ENCODE measurements at places on chromosomes 5 and 9.

- no peak for DNase-seq
Observed at GRCh38 chr5:58498340-58498942, 7.2 kb downstream of the GAPT start.

- DNase-seq = no peak
Observed at GRCh38 chr9:90860826-90861225, 59.2 kb downstream of the SYK start.

- no peak for DNase-seq
Observed at GRCh38 chr9:130341839-130342713, 76.5 kb downstream of the HMCN2 start.

DNA sequence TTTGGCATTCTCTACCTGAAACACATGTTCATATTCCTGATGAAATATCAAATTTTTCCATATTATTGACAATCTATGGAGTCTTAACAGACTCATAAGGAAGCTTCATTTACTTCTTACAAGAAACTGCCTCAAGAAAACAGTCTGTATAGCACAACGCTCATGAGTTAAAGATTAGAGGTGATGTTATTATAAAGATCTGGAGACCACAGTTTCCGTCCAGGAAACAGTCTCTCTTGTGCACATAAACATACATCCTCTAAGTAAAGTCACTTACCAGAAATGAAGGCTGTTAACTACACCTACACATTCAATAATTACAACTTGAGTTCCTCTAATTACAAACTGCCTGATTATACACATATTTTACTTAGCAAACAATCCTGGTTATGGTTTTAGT, 86.9 kb downstream of the RAPGEF6 start:
- no peak for DNase-seq

DNA sequence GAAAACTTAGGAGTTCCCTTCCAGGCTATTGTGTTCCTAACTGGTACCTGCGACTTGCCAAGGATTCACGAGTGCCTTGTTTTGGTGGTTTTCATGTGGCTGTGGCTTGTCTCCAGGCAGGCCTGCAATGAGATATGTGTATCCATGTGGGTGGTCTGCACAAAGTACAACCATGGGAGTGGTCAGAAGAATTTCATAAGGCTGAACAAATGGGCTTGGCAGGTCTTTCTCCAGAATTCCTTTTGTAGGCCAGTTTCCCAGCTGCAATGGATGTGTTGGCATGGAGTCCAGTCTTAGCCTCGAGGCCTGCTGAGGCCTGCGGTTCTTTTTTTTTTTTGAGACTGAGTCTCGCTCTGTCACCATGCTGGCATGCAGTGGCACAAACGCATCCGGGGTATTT, 28.8 kb upstream of the MELK start:
- DNase-seq = no peak

DNA sequence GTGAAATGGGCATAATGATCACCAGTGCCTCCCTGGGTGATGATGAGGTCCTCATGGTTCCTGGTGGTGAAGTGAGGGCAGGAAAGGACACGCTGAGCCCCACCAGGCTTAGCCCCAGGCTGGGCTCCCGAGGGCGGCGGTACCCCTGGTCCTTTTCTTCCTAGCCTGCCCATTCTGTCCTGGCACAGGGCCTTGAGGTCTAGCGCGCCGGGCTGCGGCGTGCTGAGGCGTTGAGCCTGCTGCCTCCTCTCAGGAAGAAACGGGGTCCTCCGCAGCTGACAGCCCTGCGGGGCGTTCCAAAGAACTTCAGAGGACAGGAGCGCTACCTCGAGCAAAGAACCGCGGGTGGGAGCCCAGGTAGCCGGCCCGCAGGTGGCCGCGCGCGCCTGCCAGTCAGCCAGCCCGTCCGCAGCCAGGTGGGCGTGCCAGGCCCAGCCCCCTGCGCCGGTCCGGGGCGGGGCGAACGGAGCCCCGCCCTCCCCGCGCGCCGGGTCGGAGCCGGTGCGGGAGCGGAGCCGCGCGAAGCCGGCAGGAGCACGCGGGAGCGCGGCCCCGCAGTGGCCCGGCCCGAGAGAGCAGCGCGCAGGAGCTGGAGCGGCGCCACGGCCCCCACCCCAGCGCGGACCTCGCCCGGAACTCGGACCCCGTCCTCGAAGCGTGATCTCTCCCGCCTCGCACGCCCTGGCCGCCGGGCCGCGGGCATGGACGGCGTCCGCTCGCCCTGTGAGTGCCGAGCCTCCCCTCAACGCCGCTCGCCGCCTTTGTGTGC, at the start of gene WNK2:
WNK2 (plus strand) TSS at position 477 of the 769 bp plus-strand sequence. CDS start 791 bp downstream, outside the sequence.
- no peak for DNase-seq

- DNase-seq = no peak
Observed at GRCh38 chr5:142803428-142804125, 33.4 kb downstream of the ARHGAP26 start.

- no peak for DNase-seq
Observed at GRCh38 chr5:170315154-170315553, 17.6 kb upstream of the LCP2 start.

DNA sequence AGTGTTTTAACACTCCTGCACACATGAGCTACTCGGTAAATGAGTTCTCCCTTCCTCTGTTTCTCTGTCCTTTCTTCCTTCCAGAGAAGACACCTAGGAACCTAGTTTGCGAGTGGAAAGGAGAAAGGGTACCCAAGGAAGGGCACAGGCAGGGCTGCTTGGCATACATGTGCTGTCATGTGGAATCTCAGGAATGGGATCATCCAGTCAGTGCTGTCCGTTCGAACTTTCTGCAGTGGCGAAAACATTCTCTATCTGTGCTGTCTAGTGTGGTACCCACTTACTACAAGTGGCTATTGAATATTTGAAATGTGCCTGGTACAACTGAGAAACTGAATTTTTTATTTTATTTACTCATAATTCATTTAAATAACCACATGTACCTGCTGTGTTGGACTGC, 28.0 kb downstream of the NLN start:
- DNase-seq = no peak

GRCh38 chr9:82513242-82513751, 524.7 kb downstream of the SPATA31D1 start:
- no peak for DNase-seq

DNA sequence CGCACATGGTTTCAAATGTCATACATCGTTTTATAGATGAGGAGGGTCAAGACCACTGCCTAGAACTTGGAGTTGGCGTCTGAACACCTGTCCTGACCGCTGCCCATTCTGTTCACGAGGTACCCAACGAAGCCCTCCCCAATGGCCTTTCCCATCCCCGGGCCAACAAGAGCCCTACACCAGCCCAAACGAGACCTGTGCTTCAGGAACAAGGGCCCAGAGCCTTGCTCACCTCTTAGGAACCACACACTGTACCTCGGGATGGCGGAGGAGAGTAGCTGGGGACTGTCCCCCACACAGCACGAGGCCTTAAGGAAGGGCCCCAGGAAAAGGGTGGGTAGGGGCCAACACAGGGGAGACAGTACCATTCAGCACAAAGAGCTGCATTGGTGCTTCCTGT, 3.0 kb downstream of the SURF6 start:
- DNase-seq = no peak

DNA sequence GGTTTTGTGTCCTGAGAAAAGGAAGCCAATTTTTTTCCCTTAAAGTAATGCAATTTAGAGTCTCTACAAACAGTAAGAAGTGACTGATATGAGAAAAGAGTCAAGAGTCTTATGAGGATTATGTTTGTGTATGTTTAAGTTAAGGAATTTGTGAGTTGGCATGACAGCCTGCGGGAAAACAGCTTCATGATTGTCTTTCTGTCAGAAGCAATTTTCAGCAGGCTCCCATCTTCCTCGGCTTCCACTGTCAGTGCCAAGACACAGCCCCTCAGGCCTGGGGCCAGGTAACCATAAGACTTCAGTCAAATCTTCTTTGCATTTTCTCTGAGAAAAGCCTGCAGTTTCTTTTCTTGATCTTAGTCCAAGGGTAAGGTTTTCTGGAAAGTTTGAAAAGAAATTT, 17.0 kb upstream of the SELENOP start:
- no peak for DNase-seq

GRCh38 chr9:96048104-96048955, 172.8 kb downstream of the ERCC6L2 start:
- no peak for DNase-seq

DNA sequence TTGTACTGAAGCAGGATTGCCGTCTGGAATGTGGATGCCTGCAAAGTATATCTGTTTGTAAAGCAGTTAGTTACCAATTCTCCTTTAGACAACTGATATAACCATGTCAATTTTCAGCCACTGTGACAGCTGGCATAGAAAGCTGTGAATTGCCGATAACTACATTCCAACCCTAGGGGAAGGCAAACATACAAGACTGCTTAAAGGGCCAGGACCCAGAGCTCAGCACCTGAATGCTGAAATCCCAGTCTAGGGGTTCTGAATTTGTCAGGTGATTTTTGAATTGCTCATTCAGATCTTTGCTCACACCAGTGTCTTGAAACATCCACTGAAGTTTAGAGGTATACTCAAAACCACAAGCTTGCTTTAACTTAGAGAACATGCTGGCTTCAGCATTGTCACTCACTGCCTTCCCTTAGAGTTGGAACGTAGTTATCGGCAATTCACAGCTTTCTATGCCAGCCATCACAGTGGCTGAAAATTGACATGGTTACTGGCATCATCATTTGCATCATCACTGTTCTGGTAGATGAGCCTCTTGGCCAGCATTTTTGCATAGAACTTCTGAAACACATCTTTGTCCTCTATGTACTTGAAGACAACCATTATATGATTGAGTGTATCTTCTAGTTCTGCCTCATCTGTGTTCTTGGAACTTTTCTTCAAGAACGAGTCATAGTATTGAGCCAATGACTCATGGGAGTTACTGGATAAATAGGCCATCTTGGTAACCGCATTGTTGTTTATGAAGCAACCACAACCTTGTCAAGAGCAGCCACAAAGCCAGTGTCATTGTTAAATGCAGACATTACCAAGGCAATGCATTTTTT, 82.1 kb downstream of the CCDC192 start:
- no peak for DNase-seq

- DNase-seq = no peak
Observed at GRCh38 chr9:37582548-37583157, 6.5 kb upstream of the FBXO10 start.

DNA sequence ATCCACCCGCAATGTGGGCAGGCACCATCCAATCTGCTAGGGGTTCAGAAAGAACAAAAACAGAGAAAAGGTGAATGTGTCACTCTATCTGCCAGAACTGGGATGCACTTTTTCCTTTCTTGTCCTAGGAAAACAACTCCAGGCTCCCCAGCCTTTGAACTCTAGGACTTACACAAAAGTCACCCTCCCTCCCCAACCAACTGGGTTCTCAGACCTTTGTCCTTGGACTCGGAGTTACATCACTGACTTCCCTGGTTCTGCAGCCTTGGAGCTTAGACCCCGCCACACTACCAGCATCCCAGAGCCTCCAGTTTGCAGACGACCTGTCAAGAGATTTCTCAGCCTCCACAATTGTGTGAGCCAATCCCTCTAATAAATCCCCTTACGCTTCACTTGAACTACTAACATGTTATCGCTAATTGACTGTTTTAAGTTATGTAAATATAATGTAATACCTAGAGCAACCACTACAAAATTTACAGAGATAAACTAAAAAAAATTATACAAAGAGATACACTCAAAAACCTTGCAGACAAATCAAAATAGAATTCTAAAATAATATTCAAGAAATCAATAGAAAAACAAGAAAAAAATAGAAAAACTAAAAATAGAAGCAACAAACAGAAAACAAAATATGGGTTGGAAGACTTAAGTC, 5.3 kb upstream of the UBLCP1 start:
- DNase-seq = no peak

DNA sequence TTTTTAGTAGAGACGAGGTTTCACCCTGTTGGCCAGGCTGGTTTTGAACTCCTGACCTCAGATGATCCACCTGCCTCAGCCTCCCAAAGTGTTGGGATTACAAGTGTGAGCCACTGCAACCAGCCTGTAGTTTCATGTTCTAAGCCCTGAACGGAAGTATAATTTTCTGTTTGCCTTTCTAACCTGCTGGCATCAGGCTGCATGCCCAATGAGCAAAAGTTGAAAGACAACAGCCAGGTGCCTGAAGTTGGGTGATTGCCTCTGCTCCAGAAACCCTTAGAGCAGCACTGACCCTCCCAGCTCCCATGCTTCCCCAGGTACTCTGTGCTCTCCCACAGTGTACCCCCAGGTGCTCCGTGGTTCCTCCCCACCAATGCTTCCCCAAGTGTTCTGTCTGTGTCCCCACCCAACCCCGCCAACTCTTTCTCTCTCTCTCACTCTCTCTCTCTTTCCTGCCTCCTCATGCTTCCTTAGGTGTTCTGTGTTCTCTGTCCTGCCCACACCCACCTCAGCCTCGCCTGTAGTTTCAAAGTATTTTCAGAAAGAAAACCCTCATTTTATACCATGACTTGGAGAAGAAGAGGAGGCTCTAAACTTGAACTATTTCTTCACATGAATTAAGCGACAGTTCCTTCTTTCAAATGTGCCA, 145.3 kb downstream of the SNCAIP start:
- no peak for DNase-seq

- no peak for DNase-seq
Observed at GRCh38 chr5:172447646-172448365, 6.5 kb downstream of the SH3PXD2B start.

- DNase-seq = no peak
Observed at GRCh38 chr9:37719526-37719925, 34.1 kb upstream of the TRMT10B start.

GRCh38 chr9:25224996-25225395, 453.2 kb downstream of the TUSC1 start:
- no peak for DNase-seq

- no peak for DNase-seq
Observed at GRCh38 chr9:91378695-91379127, 17.0 kb upstream of the AUH start.

DNA sequence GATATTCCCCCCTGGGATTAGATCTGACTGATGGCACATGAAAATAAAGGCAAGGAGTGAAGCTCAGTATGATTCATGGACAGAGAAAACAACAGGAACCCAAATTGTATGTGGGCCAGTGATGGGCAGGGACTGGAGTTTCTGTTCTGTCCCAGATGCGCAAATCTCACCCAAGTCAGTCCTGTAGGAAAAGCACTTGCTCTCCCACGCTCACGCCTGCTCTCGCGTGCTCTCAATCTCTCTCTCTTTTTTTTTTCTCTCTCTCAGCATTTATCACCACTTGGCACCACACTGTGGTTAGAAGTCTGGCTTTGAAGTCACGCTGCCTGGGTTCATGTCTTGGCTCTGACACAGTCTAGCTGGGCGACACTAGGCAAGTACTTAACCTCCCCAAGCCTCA, 106.5 kb upstream of the LRRTM2 start:
- no peak for DNase-seq

DNA sequence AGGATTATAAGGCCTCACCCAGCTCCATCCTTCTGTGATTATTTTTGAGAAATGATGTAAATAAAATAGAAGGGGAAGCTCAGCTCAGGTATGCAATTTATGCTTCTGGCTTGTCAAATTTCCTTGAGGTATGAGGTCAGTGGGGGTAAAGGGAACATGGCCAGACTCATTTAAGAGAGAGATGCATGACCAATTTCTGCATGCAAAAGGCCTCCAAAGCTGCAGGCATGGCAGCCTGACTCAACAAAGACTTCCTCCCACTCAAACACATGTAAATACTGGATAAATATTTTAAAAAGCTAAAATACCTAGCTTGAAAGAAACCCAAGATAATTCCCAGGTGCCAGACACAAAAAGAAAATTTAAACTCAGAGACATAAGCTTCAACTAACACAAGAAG, 101.4 kb upstream of the SLC1A3 start:
- no peak for DNase-seq

GRCh38 chr9:107208121-107208520, 75.0 kb upstream of the RAD23B start:
- DNase-seq = no peak

GRCh38 chr5:82766206-82766605, 311.0 kb downstream of the TMEM167A start:
- DNase-seq = no peak
